ENCODE measurements at places on chromosomes 5 and 9. TPM values are rescaled to one million over a fixed set of nuclear protein-coding genes. Genes with fewer than 3 reads are reported as not detected.

SLC36A2 gene
- total RNA-seq, result not detected

RETREG1 gene
- total RNA-seq, result 0.66 TPM

FBXO4 gene
- 12.5 TPM for total RNA-seq

ARL10 gene
- total RNA-seq, result 11.6 TPM

GFRA3 gene
- not detected for total RNA-seq

CDKN2B-AS1 gene
- 9.2 TPM for total RNA-seq

PGGT1B gene
- 9.4 TPM for total RNA-seq

MLANA gene
- not detected for total RNA-seq

FAM151B gene
- 9.2 TPM for total RNA-seq

FRMD3 gene
- total RNA-seq, result under 0.01 TPM

CYFIP2 gene
- 15.3 TPM for total RNA-seq

MCIDAS gene
- not detected for total RNA-seq

C9orf43 gene
- total RNA-seq, result 0.43 TPM

TMEM215 gene
- not detected for total RNA-seq

GLRA1 gene
- total RNA-seq, result not detected

IL13 gene
- not detected for total RNA-seq

GADD45G gene
- total RNA-seq, result 2.0 TPM

INSL4 gene
- total RNA-seq, result not detected

ROR2 gene
- total RNA-seq, result 43.3 TPM

SPAG8 gene
- 0.66 TPM for total RNA-seq

CENPK gene
- 2.8 TPM for total RNA-seq

FSTL4 gene
- 0.14 TPM for total RNA-seq

AQP7 gene
- not detected for total RNA-seq

GABRA6 gene
- total RNA-seq, result 0.29 TPM

NIPAL4 gene
- total RNA-seq, result 0.57 TPM

SLCO6A1 gene
- 0.14 TPM for total RNA-seq

SVEP1 gene
- total RNA-seq, result 16.2 TPM

ZSWIM6 gene
- total RNA-seq, result 9.2 TPM

CCL28 gene
- 4.2 TPM for total RNA-seq

SPINK6 gene
- total RNA-seq, result not detected

UBAC1 gene
- total RNA-seq, result 17.9 TPM

ACOT12 gene
- 0.57 TPM for total RNA-seq

CCDC69 gene
- total RNA-seq, result 2.4 TPM

SPINK13 gene
- total RNA-seq, result not detected

HBEGF gene
- 47.5 TPM for total RNA-seq

SLC6A7 gene
- total RNA-seq, result under 0.01 TPM

CDO1 gene
- total RNA-seq, result 6.0 TPM

PCDHA9 gene
- total RNA-seq, result under 0.01 TPM

SIMC1 gene
- 7.9 TPM for total RNA-seq

TMEM174 gene
- not detected for total RNA-seq

EGFLAM gene
- 10.1 TPM for total RNA-seq

IFNA21 gene
- total RNA-seq, result not detected

PRRX2 gene
- 0.14 TPM for total RNA-seq

C5orf52 gene
- not detected for total RNA-seq

RALGDS gene
- total RNA-seq, result 16.4 TPM

TMOD1 gene
- not detected for total RNA-seq

PCDHB16 gene
- under 0.01 TPM for total RNA-seq

All from placental pericyte (primary cell).